ENCODE measurements at places on chromosomes 6 and 20.
A peak's percentile ranks its signal among the peaks of the same experiment; 100 is the strongest.

- DNase-seq = no peak
Observed at GRCh38 chr20:34815636-34816035, 9.8 kb downstream of the NCOA6 start.

DNA sequence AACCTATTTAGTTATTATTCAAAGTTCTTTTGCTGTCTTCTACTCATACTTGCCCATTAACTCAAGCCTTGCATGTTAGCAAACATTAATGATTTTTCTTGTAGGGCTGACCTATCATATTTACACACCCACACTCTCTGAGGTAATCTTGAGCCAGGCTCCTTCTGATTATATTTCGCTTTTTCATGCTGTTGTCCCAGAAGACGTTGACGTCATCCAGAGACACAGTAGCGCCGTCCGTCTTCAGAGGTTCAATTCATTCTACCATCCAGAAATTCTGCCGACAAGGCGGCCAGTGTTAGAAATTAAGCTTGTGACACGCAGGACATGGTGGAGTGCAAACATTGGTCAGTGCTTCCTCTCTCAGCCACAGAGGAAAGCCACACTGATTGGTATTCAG is 584.7 kb downstream of the BMP2 start:
- no peak for DNase-seq

DNA sequence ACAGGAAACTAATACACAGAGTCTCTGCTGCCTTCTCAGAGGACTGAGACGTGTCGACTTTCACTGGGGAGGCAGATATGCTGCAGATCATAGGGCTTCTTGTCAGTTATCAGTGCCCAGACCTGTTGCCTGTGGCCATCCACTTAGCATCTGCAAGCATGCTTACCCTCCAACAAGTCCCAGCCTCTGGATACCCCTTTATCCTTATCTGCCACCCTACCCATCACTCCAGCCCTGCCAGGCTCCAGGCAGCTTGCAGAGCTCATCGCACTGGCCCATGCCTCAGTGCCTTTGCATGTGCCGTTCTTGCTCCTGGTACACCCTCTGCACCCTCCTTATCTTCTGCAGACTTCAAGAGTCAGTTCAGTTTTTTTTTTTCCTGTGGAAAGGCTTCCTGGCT is 119.2 kb downstream of the TOX2 start:
- DNase-seq = no peak

DNA sequence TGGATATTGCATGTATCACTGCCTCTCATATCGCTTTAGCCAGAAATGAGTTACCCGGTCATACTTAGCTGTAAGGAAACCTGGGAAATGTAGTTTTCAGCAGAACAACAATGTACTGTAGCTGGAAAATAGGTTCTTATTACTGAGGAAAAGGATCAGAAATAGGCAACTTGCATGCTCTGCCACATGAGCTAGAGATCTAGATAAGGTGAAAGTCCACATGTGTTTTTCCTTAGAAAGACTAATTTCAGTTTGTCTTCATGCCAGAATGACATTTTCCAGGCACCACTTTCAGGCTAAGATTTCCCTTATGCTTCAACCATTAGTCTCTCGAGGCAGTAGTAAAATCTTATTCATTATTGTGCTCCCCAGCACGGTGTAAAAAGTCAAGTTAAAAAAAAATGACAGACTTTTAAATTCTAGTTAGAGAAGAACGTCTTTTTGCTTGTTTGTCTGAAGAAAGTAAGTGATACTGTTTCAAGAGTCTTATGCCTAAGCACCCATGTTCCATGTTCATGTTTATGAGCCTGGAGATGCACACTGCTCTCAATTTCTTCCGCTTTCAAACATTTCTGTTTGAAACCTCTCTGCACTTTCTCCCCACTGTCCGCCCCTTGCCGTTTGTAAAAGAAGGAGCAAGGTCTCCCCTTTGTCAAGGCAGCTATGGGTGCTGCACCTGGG is 67.6 kb downstream of the ZNF831 start:
- DNase-seq = no peak

DNA sequence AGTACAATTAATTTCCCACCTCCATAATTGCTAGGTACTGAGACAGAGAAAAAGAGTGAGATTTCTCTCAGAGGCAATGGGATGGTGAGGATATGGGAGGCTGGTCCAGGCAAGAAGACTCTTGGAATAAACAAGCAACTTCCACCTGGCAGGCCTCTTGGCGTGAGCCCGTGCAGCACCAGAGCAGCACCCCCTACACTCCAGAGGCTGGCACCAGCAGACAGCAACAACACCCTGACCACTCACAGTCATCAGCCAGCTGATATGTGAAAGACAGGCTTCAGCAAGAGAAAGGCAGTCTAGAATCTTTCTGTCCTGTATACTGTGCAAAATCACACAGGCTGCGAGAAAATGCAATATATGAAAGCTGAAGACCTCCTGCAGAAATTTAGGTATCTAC is 59.7 kb downstream of the KIF13A start:
- no peak for DNase-seq

DNA sequence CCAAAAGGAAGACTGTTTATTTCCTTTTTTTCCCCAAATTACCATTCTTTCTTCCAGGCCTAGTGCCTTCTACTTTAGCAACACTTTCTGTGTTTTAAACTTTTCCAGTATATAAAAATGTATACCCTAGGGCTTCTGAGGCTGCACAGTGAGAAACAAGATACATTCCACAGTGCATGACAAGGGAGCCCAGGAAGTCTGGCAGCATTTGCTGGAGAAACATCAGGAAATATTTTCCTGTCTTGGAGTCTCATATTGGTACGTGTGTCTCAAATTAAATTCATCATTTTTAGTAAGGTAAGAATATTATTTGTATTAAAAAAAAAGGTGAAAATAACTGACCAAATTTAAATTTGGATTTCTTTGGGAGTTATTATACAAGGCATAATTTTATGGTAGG is 662.6 kb downstream of the RFPL4B start:
- no peak for DNase-seq

DNA sequence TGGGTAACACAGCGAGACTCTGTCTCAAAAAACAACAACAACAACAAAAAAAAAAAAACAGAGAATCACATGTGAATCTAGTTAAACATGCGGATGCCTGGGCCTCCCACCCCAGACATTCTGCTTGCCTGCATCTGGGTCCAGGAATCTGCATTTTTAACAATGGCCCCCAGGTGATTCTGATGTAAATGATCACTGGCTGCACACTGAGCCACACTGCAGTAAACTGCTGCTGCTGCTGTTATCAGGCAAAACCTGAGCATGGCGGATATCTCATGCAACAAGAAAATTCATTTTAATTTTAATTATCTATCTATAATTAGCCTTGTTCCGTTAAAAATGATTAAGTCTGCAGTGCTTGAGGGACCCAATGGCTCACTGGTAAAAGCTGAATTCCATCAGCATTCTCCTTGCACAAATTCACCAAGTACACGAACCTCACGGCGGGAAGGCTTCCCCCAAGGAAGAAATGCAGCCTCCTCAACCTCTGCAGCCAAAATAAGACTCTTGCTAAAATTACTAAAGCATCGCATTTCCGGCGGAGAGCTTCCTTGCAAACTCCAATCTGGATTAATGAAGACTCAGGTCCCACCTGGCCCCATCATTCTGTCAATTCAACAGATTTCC is 81.6 kb upstream of the SNX9 start:
- no peak for DNase-seq

- peak; percentile 31 for DNase-seq
Observed at GRCh38 chr6:167238146-167238693, 52.9 kb upstream of the UNC93A start.

DNA sequence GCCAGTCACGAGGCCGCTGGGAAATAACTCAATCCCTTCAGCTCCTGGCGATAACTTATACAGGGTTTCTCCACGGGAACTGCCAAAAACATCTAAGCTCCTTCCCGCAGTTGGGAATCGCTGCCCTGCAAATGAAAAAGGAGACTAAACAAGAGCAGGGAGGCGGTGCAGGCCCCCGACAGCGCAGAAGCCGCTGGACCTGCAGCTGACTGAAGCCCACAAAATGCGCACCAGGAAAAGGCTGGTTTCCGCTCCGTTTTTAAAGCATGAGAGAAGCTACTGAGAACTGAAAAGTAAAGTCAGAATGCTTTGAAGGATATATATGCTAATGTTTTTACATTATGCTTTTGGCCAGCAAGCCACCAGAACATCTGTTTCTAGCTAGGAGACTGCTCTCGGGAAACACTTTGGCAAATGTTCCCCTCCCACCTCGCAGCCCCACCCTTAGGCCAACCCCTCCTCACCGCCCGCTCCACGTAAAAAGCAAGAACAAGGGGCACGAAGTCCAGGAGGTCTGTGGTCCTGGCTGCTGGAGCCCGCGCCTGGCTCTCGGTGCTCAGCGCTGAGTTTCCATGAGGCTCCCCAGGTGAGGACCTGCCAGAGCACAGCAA is 90.5 kb downstream of the SOD2 start:
- no peak for DNase-seq

GRCh38 chr6:84770521-84770920 is 6.1 kb upstream of the TBX18 start:
- no peak for DNase-seq

DNA sequence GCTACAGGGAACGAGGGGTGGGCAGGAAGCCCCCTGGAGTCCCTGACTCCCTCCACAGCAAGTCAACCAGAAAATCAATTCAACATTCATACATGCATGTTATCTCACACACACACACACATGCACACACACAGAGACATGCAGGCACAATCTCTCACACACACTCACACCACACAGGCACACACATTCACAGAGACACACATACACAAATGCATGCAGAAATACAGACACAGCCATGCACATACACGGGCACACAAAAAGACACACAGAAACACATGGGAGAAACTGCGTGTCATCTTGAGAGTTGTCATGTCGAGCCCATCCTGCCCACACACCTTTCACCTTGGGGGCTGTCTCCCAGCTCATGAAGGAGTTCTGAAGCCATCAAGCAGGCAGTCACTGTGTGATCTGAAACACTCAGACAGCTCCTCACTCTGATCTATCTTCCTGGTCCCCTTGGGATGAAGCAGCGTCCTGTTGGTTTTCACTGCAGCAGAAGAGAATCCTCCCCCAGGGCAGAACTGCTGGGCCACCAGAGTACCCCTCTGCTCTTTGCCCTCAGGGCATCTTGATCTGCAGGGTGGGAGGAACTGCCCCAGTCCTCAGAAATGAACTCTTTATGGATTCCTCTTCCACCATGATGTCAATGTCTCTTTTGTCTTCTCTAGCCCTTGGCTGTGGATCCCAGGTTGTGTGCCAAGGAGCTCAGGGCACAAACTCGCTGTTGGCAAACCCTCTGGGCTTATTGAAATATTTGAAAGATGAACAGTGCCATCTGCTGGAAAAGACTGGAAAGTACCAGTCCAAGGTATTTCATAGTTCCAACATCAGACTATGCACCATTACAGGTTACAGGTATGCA is 8.8 kb downstream of the RAET1L start:
- peak; percentile 74 for DNase-seq

DNA sequence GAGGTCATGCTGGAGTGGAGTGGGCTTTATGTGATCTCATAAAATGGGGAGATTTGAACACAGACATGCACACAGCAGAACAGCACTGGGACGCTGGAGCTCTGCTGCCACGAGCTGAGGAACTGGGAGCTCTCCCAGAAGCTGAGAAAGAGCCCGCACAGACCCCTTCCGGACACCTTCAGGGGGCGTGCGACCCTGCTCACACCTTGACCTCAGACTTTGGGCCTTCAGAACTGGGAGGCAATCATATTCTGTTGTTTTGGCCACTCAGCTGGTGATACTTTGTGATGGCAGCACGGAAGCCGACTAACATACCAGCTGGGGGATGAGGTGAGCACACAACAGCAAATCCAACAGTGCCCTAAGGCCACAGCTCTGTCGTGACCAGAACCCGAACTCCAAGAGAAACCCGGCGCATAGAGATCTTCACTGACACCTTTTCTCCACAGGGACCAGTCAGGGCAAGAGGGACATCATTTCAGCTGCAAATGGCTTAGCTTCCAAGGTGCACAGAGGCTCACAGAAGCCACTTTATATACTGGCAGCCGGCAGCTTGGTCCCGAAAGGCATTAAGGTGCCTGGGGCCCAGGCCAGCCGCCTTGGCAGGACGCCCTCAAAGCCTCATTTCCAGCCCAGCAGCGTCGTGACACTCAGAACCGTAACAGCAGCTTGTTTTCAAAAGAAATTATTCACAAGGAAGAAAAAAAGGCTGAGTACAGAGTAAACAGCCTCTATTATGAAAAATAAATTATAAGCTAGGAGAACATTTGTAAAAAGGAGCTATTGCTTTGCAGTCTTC is 89.3 kb downstream of the RNASET2 start:
- DNase-seq = peak; percentile 73

DNA sequence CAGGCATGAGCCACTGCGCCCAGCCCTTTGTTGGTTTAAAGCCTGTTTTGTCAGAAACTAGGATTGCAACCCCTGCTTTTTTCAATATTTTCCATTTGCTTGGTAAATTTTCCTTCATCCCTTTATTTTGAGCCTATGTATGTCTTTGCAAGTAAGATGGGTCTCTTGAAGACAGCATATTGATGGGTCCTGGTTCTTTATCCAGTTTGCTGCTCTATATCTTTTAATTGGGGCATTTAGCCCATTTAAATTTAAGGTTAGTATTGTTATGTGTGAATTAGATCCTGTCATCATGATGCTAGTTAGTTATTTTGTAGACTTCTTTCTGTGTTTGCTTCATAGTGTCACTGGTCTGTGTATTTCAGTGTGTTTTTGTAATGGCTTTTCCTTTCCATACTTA is 46.8 kb downstream of the ZC2HC1B start:
- no peak for DNase-seq

DNA sequence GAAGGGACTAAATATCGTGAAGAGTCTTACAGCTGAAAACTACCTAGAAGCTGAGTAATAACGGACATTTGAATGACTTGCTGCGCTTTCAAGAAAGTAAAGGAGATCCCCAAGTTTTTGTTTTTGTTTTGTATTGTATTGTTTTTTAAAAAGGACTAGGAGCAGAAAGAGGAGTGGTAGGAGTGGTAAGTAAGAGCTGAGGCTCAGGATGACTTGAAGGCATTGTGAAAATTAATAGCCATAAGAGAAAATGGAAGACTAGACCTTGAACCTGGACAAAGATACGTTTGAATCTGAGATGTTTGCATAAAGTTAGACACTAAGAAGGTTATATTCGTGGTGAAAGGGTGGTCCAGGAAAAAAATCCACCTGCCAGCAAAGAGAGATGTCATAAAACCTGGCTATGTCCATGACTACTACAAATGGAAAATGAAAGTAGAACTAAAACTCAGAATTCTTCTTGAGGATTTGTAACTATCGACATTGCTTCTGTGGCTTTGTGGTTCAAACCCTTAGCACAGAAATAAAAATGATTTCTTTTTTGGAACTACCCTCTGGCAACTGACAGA is 824.8 kb upstream of the FLRT3 start:
- no peak for DNase-seq

Measured in dorsolateral prefrontal cortex (tissue), 122 donors.